ENCODE measurements at places on chromosomes 3 and 15.

- DNase-seq = no peak
These were observed 6.4 kb upstream of the STRA6 start for GRCh38 chr15:74208901-74209559.

GRCh38 chr3:156859578-156859977 lies 33.4 kb downstream of the LEKR1 start:
- no peak for DNase-seq

GRCh38 chr15:90114451-90114901 lies 12.2 kb upstream of the IDH2 start:
- no peak for DNase-seq

- no peak for DNase-seq
These were observed 89.0 kb downstream of the DHX36 start for GRCh38 chr3:154235330-154235729.

- no peak for DNase-seq
These were observed 164.6 kb downstream of the SUCLG2 start for GRCh38 chr3:67489816-67490215.

DNA sequence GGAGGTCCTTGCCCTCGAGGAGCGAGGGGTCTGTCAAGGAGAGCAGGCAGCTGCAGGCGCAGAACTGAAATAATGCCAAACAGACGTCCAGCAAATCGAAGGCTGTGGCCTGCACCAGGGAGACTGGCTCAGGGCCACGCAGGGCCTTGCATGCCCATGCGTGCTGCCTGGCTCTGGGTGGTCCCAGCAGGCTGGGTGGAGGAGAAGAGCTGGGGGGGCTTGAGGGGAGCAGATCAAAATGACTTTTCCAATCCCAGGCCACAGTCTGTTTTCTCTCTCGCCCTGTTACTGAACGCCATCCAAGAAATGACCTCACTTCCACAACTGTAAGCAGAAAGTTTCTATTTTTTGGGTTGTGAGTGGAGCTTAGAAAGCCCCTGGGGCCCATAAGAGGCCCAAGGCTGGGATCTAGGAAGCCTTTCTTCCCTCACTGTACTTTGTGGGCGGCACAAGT lies 96.9 kb upstream of the RPL32 start:
- DNase-seq = no peak

DNA sequence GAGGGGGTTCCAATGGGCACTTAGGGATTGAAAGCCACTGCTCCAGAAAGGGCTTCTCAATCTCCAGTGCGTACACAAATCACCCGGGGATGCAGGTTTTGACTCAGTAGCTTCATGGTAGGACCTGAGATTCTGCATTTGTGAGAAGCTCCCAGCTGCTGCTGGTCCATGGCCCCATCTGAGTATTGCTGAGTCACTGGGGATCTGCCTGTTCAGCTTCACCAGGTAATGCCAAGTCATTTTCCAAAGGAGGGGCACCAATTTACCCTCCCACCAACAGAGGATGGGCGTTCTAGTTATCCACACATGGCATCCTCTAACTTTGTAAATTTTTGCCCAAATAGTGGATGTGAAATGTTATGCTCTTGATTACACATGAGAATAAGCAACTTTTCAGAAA lies 12.9 kb upstream of the CEMIP start:
- DNase-seq = no peak

- DNase-seq = no peak
These were observed 3.2 kb downstream of the RTP3 start for GRCh38 chr3:46500656-46501635.

DNA sequence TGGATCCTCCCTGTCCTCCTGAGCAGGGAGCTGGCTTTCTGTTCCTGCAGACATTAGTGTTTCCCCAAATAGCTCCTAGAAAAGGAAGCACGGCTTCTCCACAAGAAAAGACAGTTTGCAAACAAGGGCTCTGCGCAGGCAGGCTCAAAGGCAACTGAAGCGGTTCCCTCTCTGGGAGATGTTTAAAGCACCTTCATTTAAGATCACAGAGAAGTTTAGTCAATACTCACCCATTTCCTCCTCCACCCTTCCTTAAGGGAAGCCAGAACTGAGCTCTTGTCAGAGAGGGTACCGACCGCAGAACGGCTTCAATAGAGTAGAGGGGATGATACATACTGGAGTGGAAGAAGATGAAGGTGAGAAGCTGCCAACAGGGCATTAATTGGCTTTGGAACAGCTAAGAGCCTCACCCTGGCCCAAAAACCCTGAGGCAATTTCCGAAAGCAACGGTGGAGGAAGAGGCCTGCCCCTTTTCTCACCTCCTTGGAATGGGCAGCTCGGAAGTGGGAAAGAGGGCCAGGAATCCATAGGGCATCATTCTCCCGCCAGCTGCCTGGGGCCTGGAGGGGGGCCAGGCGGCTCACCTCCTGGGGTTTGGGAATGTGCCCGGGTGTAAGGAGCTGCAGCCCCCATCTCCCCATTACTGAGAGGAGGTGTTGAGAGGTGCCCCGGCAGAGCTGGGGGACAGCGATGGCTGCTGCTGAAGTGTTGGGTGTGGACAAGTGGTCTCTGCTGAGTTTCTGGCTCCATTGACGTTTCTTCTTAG lies 4.8 kb upstream of the EPHB3 start:
- no peak for DNase-seq

GRCh38 chr15:95469496-95470000 lies 861.0 kb upstream of the NR2F2 start:
- no peak for DNase-seq

GRCh38 chr3:187318819-187319616 lies 27.5 kb upstream of the MASP1 start:
- DNase-seq = peak; percentile 10

All from T-helper 9 cell (primary cell).